Activated T-helper 2 cell treated with anti-CD3 and anti-CD28 coated beads, Interferon-gamma antibody, Interleukin-2, Interleukin-4, amounts not matched to agents 10 μg/mL and 5 μg/mL and 100 μg/mL, durations not matched to agents 14 hours and 24 hours and 36 hours (primary cell): ENCODE measurements at places on chromosomes 5 and 9. TPM values are rescaled to one million over a fixed set of nuclear protein-coding genes. Genes with fewer than 3 reads are reported as not detected.

DNA sequence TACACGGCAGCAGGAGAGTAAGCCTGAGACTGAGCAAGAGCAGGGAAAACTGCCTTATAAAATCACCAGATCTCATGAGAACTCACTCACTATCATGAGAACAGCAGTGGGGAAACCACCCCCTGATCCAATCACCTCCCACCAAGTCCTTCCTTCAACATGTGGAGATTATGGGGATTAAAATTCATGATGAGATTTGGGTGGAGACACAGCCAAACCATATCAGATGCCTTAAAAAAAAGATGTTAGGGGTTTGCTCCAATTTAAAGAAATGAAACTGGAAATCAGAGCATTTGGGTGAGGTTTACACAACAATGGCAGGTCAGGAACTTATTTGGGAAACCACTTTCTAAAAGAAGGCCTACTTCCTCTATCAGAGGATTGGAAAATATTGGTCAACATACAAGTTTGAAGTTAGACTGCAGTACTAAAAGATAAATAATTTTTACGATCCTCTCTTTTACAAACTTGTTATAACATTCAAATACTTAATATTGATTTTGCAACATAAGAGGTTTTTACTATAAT is 105.1 kb downstream of the FBN2 start:
- no peaks in the 10 kb centered on the region for H3K36me3 ChIP-seq
- H3K27me3 ChIP-seq: no peaks in the 10 kb centered on the region
- H3K27ac ChIP-seq: no peak overlapping the region
- no peak for DNase-seq
- H3K4me1 ChIP-seq: no peaks in the 10 kb centered on the region

GRIA1 gene
- not detected in 2 replicates for total RNA-seq

DNA sequence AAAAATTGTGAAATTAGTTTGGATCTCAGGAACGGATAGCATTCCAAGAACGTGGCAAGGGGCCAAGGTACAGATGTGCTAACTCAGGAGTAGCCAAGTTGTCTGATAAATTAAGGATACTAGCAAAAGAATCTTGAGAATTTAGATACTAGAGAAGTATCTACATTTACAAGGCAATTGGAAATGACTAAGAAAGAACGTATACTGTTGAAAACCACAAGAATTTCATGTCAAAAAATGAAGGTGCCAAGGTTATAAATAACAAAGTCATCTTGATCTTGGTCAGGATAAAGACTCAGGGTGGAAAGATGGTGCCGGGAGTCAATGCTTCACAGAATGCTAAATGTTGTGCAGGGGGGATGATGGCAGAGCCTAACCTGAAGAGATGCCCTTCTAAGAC is 19.2 kb downstream of the CAPSL start:
- H3K4me3 ChIP-seq: no peak overlapping the region
- peaks cover 43% of the 10 kb centered on the region for H3K36me3 ChIP-seq
- DNase-seq: no peak
- H3K4me1 ChIP-seq: peaks cover 37% of the 10 kb centered on the region

GRCh38 chr9:487429-487828 is 272.8 kb downstream of the DOCK8 start:
- no peaks in the 10 kb centered on the region for H3K27me3 ChIP-seq
- no peak for DNase-seq
- no peak overlapping the region for H3K27ac ChIP-seq
- no peak overlapping the region for H3K4me3 ChIP-seq

GRCh38 chr9:5430912-5431311 is 6.8 kb downstream of the PLGRKT start:
- H3K27ac ChIP-seq: no peak overlapping the region
- H3K27me3 ChIP-seq: no peaks in the 10 kb centered on the region
- no peak for DNase-seq
- no peak overlapping the region for H3K4me3 ChIP-seq

- H3K4me1 ChIP-seq: no peaks in the 10 kb centered on the region
- no peak overlapping the region for H3K4me3 ChIP-seq
- H3K27ac ChIP-seq: no peak overlapping the region
- no peak for DNase-seq
- H3K36me3 ChIP-seq: no peaks in the 10 kb centered on the region
Measured at GRCh38 chr9:36946653-36947052, 87.4 kb downstream of the PAX5 start.

DNA sequence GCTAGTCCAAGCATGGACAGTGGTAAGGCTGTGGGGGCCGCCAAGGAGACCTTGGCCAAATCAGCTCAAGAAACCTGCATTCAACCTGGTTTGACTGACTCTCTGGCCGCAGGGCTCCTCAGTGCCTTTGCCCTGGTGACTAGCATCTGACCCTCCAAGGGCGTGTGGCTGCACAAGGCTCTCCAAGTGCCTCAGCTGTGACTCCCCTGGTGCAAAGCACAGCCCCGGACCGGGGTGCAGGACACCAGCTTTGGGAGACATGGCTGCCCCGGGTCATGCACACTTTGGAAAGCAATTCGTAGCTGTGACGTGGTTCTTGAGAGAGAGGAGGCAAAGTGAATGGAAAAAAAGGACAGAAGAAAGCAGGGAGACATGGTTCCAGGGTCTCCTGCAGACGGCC is 245.2 kb upstream of the IRX2 start:
- no peaks in the 10 kb centered on the region for H3K4me1 ChIP-seq
- H3K27me3 ChIP-seq: no peaks in the 10 kb centered on the region
- no peaks in the 10 kb centered on the region for H3K36me3 ChIP-seq
- no peak for DNase-seq
- H3K27ac ChIP-seq: no peak overlapping the region
- H3K4me3 ChIP-seq: no peak overlapping the region

GRCh38 chr5:59543821-59544442 is 349.6 kb downstream of the PDE4D start:
- no peak overlapping the region for H3K4me3 ChIP-seq
- H3K27ac ChIP-seq: no peak overlapping the region

- H3K27ac ChIP-seq: no peak overlapping the region
- no peak overlapping the region for H3K4me3 ChIP-seq
- DNase-seq: no peak
- no peaks in the 10 kb centered on the region for H3K36me3 ChIP-seq
Measured at GRCh38 chr9:124812441-124812876, 35.5 kb downstream of the OLFML2A start.
